ENCODE measurements at places on chromosomes 4 and X.

- no peak overlapping the region for H3K4me3 ChIP-seq
- no peaks in the 10 kb centered on the region for H3K36me3 ChIP-seq
- no peaks in the 10 kb centered on the region for H3K27me3 ChIP-seq
- no peaks in the 10 kb centered on the region for H3K4me1 ChIP-seq
Measured at GRCh38 chr4:167787231-167787630, 305.1 kb upstream of the ANXA10 start.

DNA sequence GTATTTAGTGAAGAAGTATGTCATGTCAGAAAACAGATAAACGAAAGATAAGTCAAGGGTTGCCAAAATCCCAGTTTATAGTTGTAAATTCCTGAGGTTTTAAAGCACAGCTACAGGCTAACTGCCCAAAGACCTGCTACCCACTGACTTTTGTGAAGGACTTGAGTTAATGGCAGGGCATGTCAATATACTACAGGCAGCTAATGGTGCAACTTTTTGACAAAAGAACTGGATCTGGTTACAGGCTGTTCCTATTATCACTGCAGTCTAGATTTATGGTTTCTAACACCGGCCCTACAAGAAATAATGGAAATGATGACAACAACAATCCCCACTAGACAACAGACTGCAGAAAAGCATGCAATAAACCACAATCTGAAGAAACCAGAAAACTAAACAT is 6.4 kb downstream of the SCML2 start:
- H3K27ac ChIP-seq: no peak overlapping the region
- H3K4me3 ChIP-seq: no peak overlapping the region
- DNase-seq: no peak
- no peaks in the 10 kb centered on the region for H3K36me3 ChIP-seq
- no peaks in the 10 kb centered on the region for H3K4me1 ChIP-seq

- no peaks in the 10 kb centered on the region for H3K27me3 ChIP-seq
- H3K27ac ChIP-seq: no peak overlapping the region
- DNase-seq: no peak
- no peaks in the 10 kb centered on the region for H3K4me1 ChIP-seq
- no peaks in the 10 kb centered on the region for H3K36me3 ChIP-seq
Measured at GRCh38 chr4:108940149-108940548, 177.3 kb upstream of the ETNPPL start.

GRCh38 chr4:14924812-14925344 is 77.4 kb upstream of the CPEB2 start:
- no peaks in the 10 kb centered on the region for H3K36me3 ChIP-seq
- H3K4me3 ChIP-seq: no peak overlapping the region
- H3K27me3 ChIP-seq: no peaks in the 10 kb centered on the region
- H3K27ac ChIP-seq: no peak overlapping the region

DNA sequence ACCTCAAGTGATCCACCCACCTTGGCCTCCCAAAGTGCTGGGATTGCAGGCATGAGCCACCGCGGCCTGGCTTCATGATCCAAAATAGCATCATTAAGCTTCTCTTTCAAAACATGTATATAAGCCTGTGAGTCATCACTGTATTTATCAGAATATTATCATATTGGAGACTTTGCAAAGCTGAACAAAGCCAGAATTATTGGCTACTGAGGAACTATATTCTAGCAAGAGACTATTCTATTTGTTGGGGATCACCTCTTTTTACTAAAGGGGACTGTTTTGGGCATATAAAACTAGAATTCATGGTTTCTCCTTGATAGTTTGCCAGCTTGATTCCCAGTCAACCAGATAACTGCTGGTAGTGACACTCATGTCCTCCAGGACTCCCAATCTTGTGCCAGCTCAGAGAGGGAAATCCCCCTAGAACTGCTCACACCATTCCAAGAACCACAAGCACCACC is 40.1 kb downstream of the TET2 start:
- H3K4me3 ChIP-seq: no peak overlapping the region
- H3K4me1 ChIP-seq: peaks cover 7% of the 10 kb centered on the region
- H3K27ac ChIP-seq: no peak overlapping the region
- DNase-seq: no peak
- no peaks in the 10 kb centered on the region for H3K27me3 ChIP-seq
- H3K36me3 ChIP-seq: no peaks in the 10 kb centered on the region

- no peak for DNase-seq
- H3K36me3 ChIP-seq: no peaks in the 10 kb centered on the region
- no peak overlapping the region for H3K4me3 ChIP-seq
- no peaks in the 10 kb centered on the region for H3K27me3 ChIP-seq
- no peak overlapping the region for H3K27ac ChIP-seq
Measured at GRCh38 chrX:155314260-155314659, 20.2 kb downstream of the CLIC2 start.

- no peak overlapping the region for H3K27ac ChIP-seq
- no peaks in the 10 kb centered on the region for H3K4me1 ChIP-seq
- no peaks in the 10 kb centered on the region for H3K36me3 ChIP-seq
- no peak for DNase-seq
- no peak overlapping the region for H3K4me3 ChIP-seq
Measured at GRCh38 chr4:52964561-52965101, 102.5 kb downstream of the RASL11B start.

GRCh38 chr4:120796271-120796670 is 126.3 kb downstream of the PRDM5 start:
- peaks cover 2% of the 10 kb centered on the region for H3K4me1 ChIP-seq
- H3K27ac ChIP-seq: no peak overlapping the region
- no peaks in the 10 kb centered on the region for H3K27me3 ChIP-seq
- no peak for DNase-seq

- H3K4me3 ChIP-seq: no peak overlapping the region
- no peak for DNase-seq
- no peaks in the 10 kb centered on the region for H3K27me3 ChIP-seq
- no peaks in the 10 kb centered on the region for H3K36me3 ChIP-seq
- H3K27ac ChIP-seq: no peak overlapping the region
- H3K4me1 ChIP-seq: no peaks in the 10 kb centered on the region
Measured at GRCh38 chr4:110963662-110964280, 340.9 kb upstream of the PITX2 start.

DNA sequence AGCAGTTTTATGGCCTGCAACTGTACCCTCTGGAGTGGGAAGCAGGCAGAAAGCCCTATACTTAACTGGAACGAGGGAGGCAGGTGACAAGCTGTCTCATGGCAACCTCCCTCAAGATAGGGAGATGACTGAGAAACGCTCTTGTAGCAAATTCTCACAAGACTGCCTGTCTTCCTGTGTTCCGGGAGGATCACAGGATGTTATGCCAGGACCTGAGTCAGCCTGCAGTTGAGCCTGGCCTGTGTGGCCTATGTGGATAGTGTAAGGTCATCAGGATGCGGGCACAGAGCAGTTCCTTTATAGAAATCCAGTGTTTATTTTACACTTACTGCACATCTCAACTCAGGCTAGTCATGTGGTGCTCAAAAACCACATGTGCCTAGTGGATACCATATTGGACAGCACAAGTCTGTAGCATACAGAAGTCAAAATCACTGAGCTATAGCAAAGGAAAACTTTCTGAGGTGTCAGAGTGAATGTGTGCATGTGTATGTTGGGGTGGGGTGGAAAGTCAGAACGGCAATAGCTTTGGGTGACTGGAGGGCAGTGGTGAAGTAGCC is 25.2 kb downstream of the TAF7L start:
- no peak overlapping the region for H3K4me3 ChIP-seq
- no peaks in the 10 kb centered on the region for H3K4me1 ChIP-seq
- H3K36me3 ChIP-seq: no peaks in the 10 kb centered on the region
- no peak for DNase-seq
- H3K27me3 ChIP-seq: no peaks in the 10 kb centered on the region

DNA sequence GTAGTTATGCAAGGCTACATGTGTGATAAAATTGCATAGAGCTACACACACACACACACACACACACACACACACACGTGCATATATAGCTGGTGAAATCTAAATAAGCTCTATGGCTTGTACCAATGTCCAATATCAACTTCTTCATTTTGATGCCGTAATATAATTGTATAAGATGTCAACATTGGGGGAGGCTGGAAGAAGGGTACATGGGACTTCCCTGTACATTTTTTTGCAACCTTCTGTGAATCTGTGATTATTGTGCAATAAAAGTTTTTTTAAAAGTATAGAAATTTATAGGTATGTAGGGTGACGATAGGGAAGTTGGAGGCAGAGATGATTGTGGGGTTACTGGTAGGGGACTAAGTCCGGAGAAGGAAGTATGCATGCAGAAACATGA is 105.5 kb downstream of the HDAC8 start:
- no peak for DNase-seq
- no peaks in the 10 kb centered on the region for H3K4me1 ChIP-seq
- H3K27me3 ChIP-seq: no peaks in the 10 kb centered on the region
- H3K36me3 ChIP-seq: peaks cover 9% of the 10 kb centered on the region
- H3K4me3 ChIP-seq: no peak overlapping the region
- H3K27ac ChIP-seq: no peak overlapping the region

GRCh38 chrX:34437586-34437985 is 219.5 kb downstream of the TMEM47 start:
- H3K36me3 ChIP-seq: no peaks in the 10 kb centered on the region
- no peak overlapping the region for H3K4me3 ChIP-seq
- no peak for DNase-seq
- H3K27me3 ChIP-seq: no peaks in the 10 kb centered on the region

- peaks cover 27% of the 10 kb centered on the region for H3K4me1 ChIP-seq
- H3K36me3 ChIP-seq: no peaks in the 10 kb centered on the region
- H3K27me3 ChIP-seq: no peaks in the 10 kb centered on the region
- DNase-seq: no peak
- H3K4me3 ChIP-seq: no peak overlapping the region
Measured at GRCh38 chr4:72842323-72842722, 227.2 kb downstream of the COX18 start.

DNA sequence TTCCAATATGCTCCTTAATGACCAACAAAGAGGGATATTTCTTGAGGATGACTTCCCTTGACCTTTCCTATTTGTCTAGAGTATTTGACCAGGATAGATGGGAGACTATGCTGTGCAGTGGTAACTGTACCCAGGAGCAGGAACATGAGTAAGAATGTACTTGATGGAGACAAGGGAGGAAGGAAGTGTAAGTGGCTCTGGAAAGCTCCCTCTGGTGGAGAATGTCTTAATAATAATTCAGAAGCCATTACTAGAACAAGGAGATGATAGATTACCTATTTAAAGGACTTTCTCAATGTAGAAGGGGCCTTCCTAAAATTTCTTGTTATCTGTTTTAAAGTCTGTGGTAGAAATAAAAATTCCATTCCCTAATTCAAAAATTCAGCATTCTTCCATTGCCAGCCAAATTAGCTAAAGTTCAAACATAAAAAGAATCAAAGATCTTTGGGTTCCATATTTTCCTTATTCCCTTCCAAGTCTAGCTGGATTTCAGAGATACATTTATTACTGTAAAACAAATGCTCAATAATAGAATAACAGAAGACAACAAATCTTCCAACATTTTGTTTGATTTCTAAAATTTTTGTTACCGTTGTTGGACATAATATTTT is 83.8 kb downstream of the GRID2 start:
- H3K27ac ChIP-seq: no peak overlapping the region
- no peaks in the 10 kb centered on the region for H3K27me3 ChIP-seq
- H3K36me3 ChIP-seq: no peaks in the 10 kb centered on the region
- no peaks in the 10 kb centered on the region for H3K4me1 ChIP-seq
- no peak for DNase-seq

- no peaks in the 10 kb centered on the region for H3K27me3 ChIP-seq
- no peak overlapping the region for H3K27ac ChIP-seq
- H3K4me1 ChIP-seq: no peaks in the 10 kb centered on the region
- no peak overlapping the region for H3K4me3 ChIP-seq
- DNase-seq: no peak
Measured at GRCh38 chr4:179145746-179146525, 1703.7 kb upstream of the AGA start.

DNA sequence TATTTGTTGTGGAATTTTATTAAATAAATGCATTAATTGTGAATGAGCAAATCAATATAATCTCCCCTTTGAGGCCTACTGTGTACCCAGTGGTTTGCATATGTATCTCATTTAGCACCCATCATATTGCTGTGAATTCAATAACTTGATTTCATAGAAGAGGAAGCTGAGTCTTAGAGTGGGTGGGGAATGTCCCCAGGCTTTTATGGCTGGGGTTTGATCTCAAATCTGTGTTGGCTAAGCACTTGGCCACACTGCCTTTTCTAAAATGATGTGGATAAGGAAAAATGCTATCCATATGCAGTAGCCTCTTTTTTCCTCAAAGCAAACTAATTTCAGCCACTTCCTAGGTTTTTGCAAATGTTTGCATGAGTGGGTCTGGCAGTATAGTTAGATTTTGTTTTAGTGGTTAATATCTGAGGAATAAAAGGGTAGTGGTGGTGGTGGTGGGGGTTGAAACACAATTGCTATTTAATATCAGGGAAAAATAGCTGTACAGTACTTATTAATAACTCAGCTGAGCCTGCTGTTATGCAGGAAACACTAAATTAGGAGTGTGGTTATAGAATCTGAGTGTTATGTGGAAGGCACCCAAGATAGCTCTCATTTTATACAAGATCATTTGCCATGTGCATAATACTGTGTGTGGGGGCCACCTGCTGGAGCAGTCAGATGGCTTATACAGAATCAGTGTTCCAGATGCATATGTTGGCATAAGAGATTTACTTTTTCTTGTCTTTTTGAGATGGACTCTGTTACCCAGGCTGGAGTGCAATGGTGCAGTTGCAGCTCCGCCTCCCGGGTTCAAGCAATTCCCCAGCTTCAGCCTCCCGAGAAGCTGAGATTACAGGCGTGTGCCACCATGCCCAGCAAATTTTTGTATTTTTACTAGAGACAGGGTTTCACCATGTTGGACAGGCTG is 108.0 kb downstream of the TMEM131L start:
- H3K4me3 ChIP-seq: no peak overlapping the region
- peak overlapping the region; percentile 2 for H3K27ac ChIP-seq
- H3K36me3 ChIP-seq: no peaks in the 10 kb centered on the region
- DNase-seq: peak; percentile 77

DNA sequence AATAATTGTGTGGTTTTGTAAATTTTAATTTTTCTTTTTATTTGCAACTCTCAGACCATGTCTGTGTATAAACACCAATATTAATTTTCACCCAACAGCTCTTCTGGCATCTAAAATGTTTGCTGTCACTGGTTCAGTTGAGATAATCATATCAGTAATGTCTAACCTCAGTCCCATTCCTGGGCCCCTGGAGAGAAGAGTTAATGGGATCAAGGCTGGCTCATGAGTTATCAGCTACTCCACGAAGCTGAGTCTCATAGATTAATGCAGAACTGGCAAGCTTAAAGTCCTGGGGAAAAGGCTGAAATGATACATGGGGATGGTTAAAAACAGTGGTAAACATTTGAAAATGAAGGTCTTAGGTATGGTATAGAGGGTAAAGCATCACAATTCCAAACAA is 28.4 kb upstream of the TSPAN5 start:
- no peak for DNase-seq
- H3K27me3 ChIP-seq: no peaks in the 10 kb centered on the region
- H3K4me3 ChIP-seq: no peak overlapping the region
- H3K36me3 ChIP-seq: no peaks in the 10 kb centered on the region
- H3K4me1 ChIP-seq: no peaks in the 10 kb centered on the region

Data from tibial artery (tissue), 4 donors.